ENCODE measurements at places on chromosomes 3 and 15.

DNA sequence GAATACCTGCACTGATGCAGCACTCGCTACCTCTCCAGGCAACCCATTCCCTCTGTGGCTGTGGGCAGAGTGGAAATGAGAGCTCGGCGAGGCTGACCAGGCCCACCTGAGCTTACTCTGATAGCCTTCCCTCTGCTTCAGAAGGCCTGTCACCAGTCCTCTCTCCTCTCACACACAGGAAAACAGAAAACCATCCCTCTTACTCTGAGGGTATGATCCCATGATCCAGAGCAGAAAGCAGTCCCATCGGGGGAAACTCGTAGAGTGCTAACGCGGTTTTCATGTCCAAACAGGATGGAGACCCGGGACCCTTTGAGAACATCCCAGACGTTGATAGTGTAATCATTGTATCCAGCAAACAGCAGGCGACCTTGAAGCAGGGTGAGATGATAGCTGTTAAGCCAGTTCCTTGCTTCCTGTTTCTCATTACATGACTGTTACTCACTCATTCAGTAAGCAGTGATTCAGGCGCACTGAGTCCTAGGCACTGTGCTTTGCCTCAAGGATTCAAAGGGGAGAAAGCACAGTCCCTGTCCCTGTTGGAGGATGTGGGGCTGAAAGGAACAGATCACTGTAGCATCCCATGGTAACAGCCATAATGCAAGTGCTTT, 11.8 kb upstream of the BCL2L10 start:
- no peak for DNase-seq

GRCh38 chr3:13505147-13506130, 25.3 kb downstream of the HDAC11 start:
- no peak for DNase-seq

GRCh38 chr15:100106732-100107131, 235.0 kb downstream of the ADAMTS17 start:
- no peak for DNase-seq

GRCh38 chr3:155282385-155283091, 10.9 kb downstream of the STRIT1 start:
- DNase-seq: no peak

GRCh38 chr15:82108489-82109078, 62.8 kb upstream of the MEX3B start:
- DNase-seq: peak; percentile 47

- no peak for DNase-seq
Observed at GRCh38 chr3:8954938-8955763, 8.1 kb downstream of the RAD18 start.
